ENCODE measurements at places on chromosomes 5 and 9. TPM values are rescaled to one million over a fixed set of nuclear protein-coding genes. Genes with fewer than 3 reads are reported as not detected.

- no peak for DNase-seq
Observed at GRCh38 chr5:107300721-107301327, 369.9 kb downstream of the EFNA5 start.

GRCh38 chr9:93209097-93209496 lies 25.2 kb downstream of the WNK2 start:
- no peak for DNase-seq

- DNase-seq = peak; percentile 68
Observed at GRCh38 chr5:5886812-5887486, 464.5 kb downstream of the ICE1 start.

- no peak for DNase-seq
Observed at GRCh38 chr9:133709015-133709611, 29.0 kb downstream of the SARDH start.

CDH6 gene
- 0.83 TPM for total RNA-seq
